ENCODE measurements at places on chromosomes 13 and 19.
A peak's percentile ranks its signal among the peaks of the same experiment; 100 is the strongest.

DNA sequence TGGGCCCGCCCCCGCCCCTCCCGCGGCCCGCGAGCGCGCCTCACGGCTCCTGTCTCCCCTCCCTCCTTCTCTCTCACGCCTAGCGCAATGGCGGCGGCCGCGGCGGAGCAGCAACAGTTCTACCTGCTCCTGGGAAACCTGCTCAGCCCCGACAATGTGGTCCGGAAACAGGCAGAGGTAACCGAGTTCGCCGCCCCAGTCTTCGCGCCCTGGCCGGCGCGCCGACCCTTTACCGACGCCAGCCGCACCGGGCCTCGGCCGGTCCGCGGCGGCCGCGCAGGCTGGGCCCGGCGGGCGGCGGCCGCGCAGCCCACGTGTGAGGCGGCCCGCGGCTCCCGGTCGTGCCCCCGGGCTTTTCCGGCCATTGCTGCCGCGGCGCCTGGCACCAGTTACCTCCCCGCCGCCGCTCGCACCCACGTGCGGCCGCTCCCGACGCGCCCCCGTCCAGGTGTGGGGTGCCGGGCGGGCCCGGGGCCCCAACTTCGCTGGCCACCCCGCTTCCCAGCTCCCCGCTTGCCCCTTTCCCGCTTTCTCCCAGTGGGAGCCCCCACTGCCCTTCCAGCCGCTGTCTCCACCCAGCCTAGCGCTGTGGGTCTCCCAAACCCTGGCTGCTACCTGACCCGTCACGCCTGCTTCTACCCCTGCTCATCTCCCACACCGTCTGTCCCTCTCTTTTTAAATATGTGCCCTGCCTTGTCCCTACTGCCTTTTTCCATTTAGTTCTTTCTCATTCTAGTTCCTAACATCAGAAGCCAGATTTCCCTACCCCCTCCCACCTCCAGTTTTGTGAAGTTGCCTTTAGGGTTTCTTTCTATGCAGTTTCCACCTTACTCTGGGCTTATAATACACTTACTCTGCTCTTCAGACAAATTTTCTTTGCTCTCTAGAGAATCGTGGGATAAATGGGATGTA is 23.4 kb downstream of the IPO5 start:
- DNase-seq: peak; percentile 74

- DNase-seq: no peak
Measured at GRCh38 chr13:45295536-45295935, 45.4 kb downstream of the TPT1 start.

DNA sequence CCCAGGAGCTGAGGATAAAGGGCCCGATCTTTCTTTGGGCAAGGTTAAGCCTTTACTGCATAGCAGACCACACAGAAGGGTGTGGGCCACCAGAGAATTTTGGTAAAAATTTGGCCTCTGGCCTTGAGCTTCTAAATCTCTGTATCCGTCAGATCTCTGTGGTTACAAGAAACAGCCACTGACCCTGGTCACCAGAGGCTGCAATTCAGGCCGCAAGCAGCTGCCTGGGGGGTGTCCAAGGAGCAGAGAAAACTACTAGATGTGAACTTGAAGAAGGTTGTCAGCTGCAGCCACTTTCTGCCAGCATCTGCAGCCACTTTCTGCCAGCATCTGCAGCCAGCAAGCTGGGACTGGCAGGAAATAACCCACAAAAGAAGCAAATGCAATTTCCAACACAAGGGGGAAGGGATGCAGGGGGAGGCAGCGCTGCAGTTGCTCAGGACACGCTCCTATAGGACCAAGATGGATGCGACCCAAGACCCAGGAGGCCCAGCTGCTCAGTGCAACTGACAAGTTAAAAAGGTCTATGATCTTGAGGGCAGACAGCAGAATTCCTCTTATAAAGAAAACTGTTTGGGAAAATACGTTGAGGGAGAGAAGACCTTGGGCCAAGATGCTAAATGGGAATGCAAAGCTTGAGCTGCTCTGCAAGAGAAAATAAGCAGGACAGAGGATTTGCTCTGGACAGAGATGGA is 8.4 kb upstream of the CEACAM19 start:
- peak; percentile 38 for DNase-seq

DNA sequence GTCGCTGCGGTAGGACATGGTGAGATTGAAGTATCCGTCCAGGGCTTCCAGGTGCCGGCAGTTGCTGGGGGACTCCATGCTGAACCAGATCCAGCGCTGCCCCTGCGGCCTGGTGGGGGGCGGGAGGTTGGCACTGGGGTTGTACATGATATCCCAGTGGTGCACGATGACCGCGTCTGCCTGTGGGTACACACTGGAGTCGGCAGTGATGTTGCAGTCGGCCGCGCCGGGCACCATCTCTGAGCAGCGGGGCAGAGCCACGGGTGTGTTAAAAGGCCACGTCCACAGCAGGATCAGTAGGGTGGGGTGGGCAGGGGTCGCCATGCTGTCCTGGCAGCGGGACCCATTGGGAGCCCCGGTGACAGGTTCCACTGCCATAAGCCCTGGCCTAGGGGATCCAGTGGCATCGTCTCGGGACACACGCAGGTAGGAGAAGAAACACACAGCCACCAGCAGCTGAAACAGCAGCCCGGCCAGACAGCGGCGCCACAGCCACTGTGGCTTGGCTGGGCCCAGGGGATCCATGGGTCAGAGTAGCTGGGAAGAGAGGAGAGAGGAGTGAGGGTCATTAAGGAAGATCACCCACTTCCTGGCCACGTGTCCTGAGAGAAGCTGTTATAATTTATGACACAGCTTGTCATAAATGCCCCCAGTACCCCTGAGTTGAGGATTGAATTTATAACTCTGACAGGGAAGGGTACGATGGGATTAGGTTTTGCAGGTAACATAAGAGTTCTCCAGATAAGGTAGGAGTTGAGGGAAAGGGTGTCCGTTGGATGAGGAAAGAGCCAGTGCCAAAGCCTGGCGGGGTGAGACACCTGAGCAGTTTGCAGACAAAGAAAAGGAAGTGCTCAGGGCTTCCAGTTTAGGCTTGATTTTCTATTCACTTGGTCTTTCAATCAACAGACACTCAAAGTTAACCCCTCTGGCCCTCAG is 2.9 kb downstream of the FUT5 start:
- no peak for DNase-seq

DNA sequence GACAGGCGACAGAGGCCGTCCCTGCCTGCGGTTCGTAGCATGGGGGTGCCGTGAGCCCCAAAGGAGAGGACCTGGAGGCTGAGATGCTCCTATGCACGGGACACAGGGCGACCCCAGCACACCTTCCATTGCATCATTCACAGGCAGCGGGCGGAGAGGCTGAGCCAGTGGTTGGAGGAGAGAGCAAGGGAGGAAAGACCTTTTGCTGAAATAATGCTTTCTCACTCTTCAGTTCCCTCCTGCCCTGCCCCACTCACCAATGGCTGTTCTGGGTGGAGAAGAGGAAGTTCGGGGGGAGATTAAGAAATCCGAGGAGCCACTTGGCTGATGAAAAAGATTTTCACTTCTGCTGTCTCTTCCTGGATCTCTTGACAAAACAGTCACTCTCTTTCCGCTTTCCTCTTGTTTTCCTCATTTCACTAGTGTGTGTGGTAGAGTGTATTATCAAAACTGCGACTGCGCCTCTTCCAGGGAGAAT is at the start of gene NLRP12:
NLRP12 (minus strand) TSS at position 181 of the 478 bp plus-strand sequence; CDS start at position 41, 140 bp downstream.
- DNase-seq: no peak

GRCh38 chr19:10010247-10010691 is at the start of gene COL5A3:
Gene COL5A3 (minus strand): TSS chr19:10010504. CDS start chr19:10010385, 119 bp downstream.
- peak; percentile 89 for DNase-seq

GRCh38 chr19:11581740-11582139 is 4.3 kb upstream of the ACP5 start:
- no peak for DNase-seq

DNA sequence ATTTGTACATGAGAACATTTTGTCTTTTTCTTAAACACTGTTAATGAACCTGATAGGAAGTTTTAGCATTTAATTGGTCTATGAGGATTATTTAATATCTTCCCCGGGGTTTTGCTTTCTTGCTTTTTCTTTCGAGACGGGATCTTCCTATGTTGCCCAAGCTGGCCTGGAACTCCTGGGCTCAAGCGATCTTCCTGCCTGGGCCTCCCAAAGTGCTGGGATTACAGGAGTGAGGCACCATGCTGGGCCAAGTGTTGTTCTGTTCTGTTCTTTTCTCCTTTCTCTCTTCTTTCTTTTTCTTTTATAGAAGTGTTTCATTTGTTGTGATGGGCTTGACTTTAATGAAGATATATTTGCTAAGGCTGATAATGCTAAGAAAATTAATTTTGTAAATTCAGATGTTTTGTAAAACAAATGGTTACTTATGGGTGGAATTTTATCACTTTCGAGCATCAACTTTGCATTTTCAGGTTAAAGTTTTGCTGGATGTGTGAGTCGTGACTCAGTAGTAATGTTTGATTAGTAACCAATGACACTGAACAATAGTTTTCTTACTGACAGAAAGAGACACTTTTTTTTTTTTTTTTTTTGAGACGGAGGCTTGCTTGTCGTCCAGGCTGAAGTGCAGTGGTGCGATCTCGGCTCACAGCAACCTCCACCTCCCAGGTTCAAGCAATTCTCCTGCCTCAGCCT is 2.2 kb downstream of the PAN3 start:
- DNase-seq: no peak

DNA sequence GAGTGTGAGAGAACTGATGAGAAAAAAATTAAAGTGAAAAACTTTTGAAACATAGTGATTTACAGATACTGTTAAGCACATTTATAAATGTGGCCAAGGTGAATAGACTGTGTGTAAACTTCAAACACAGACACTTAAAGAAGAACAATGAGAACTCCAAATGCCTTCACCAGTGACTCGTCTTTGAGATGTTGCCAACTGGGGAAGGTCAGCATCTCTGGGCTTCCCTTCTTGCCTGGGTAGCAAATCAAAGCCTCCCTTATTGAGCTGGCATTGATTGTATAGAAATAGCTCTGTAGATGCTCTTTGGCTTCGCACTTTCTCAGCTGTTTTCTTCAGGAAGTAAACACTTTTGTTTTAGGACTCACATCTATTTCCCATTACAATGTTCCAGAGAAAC is 177.3 kb upstream of the SGCG start:
- DNase-seq: no peak

GRCh38 chr19:14166999-14167575 is 30.7 kb upstream of the ASF1B start:
- no peak for DNase-seq

DNA sequence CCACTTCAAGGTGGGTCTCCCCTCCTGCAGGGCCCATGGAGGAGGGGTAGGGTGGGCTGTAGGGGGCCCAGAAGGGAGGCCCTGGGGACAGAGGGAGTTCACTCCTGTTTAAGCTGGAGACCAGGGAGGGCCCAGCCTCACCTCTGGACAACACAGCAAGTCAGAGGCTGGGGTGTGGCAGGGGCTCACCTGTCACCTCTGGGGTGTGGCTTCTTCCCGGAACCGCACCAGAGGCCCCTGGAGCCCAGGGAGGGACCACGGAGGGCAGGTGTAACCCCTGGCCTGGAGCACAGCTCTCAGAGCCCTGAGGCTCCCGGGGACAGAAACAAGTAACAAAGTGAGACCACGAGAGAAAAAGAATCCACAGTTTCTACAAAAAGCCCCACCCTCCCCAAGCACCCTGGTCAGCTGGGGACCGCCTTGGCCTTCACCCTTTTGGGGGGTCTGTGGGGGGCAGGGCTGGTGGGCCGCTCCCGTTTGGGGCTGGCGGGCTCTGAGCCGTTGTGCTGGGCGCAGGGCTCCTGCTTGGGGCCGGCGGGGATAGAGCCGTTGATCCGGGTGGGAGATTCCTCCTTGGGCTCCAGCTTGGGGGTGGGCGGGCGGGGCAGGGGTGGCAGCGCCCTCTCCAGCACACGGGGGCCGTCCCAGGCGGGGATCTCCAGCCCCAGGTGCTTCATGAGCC is 8.0 kb downstream of the SIRT6 start:
- no peak for DNase-seq

GRCh38 chr19:48999481-49000325 is 6.0 kb downstream of the RUVBL2 start:
- peak; percentile 73 for DNase-seq

DNA sequence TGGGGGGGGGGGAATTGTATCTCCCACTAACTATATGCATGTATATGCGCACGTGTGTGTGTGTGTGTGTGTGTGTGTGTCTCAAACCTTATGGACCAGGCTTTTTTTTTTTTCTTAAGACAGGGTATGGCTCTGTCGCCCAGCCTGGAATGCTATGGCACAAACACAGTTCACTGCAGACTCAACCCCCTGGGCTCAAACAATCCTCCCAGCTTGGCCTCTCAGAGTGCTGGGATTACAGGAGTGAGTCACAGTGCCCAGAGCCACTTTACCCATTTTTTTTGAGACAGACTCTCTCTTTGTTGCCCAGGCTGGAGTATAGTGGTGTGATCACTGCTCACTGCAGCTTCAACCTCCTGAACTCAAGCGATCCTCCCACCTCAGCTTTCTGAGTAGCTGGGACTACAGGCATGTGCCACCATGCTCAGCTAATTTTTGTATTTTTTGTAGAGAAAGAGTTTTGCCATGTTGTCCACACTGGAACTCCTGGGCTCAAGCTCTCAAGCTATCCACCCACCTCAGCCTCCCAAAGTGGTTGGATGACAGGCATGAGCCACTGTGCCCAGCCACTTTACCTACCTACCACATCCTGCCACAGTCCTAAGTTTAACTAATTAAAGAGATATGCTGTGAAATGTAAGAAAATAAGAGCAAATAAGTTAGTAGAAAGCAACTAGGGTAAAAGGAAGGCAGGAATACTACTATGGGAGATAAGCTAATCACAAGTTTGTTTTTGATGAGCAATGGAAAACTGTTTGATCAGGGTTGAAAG is 2.4 kb downstream of the ZMYM5 start:
- peak; percentile 7 for DNase-seq

- no peak for DNase-seq
Measured at GRCh38 chr19:16419669-16420335, 52.0 kb downstream of the EPS15L1 start.

GRCh38 chr13:33349986-33350826 is 64.7 kb upstream of the STARD13 start:
- DNase-seq: peak; percentile 68

DNA sequence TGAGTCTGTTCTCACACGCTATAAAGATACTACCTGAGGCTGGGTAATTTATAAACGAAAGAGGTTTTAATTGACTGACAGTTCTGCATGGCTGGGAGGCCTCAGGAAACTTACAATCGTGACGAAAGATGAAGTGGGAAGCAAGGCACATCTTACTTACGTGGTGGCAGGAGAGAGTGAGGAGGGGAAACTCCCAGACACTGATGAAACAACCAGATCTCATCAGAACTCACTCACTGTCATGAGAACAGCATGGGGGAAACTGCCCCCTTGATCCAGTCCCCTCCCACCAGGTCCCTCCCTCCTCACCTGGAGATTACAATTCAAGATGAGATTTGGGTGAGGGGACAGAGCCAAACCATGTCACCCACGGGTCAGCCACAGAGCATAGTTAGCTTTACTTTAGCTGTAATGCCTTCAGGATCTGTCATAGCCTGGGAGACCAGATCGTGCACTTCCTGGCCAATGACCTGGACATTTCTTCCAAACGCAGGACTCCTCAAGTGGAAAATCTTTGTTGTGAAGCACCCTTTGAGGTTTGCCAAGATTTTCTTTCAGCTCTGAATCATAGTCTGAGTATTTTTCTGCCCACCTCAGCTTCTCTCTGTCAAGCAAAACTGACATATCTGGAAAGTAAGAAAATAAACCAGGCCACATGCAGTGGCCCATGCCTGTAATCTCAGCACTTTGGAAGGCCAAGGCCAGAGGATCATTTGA is 25.2 kb upstream of the HIF3A start:
- DNase-seq: peak; percentile 54

GRCh38 chr13:111511805-111512504 is 191.5 kb downstream of the TEX29 start:
- DNase-seq: no peak

Data from AG08396 (cell line).